ENCODE measurements at places on chromosomes 12 and 14.
A peak's percentile ranks its signal among the peaks of the same experiment; 100 is the strongest.

- no peak for DNase-seq
Measured at GRCh38 chr14:105943973-105944602, 417.7 kb downstream of the TMEM121 start.

DNA sequence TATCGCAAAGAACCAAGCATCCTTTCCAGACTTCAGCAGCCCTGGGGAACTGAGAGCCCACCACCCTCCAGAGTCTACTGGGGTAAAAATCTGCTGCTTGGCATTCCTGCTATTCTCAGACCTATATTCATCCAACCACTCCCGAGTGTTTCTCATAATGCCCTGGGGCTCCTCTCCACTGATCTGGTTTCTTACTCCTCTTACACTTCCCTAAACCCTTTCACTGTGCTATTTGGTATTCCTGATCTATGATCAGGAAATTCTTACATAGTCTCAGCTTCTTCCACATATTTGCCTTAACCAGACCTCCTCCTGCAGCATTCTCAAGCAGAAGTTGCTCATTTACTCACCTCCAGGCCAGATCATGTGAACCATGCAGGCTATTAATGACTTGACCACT is 82.4 kb downstream of the SYT10 start:
- DNase-seq, result no peak

DNA sequence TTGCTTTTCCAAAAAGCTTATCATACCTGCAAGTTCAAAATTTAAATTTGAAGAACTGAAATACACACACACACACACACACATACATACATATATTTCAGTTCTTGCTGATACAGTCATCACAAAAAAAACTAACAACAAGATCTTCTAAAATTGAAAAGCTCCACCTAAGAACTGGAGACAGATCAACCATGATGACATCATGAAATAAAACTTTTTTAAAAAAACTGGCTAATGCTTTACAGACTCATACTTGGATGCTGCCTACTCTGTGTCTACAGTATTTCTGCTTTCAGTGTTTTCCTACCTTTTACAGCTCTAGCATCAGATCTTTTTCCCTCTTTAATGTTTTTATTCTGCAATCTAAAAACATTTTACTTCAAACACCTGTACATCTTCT is 261.4 kb downstream of the DIO2 start:
- DNase-seq, result no peak

DNA sequence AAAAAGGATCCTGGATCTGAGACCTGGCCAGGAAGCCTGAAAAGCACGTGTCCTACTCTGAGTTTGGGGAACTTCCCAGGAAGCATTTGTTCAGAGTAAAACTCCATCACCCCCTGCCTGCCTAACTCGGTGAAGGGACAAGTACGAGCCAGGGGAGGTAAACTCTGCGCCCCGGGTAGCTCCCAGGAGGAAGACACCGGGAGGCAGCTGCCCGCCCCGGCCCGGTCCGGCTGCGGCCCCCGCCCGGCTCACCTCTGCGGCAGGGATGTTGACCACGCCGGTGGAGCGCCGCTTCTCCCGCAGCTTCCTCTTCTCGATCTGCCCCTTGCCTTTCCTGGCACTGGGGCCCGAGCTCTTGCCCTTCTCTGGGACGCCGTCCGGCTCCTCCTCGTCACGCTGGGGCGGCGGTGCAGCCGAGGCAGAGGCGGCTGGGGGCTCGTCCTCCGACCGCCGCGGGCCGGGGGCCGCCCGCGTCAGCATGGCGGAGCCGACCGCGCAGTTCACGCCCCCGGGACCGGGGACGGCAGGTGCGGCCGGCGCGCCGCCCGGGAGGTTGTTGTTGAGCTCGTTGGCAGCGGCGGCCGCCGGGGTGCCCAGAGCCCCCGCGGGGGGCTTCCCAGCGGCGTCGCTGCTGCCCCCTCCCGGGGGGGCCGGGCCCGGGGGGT is 1.2 kb downstream of the PAWR start:
- DNase-seq, result no peak

DNA sequence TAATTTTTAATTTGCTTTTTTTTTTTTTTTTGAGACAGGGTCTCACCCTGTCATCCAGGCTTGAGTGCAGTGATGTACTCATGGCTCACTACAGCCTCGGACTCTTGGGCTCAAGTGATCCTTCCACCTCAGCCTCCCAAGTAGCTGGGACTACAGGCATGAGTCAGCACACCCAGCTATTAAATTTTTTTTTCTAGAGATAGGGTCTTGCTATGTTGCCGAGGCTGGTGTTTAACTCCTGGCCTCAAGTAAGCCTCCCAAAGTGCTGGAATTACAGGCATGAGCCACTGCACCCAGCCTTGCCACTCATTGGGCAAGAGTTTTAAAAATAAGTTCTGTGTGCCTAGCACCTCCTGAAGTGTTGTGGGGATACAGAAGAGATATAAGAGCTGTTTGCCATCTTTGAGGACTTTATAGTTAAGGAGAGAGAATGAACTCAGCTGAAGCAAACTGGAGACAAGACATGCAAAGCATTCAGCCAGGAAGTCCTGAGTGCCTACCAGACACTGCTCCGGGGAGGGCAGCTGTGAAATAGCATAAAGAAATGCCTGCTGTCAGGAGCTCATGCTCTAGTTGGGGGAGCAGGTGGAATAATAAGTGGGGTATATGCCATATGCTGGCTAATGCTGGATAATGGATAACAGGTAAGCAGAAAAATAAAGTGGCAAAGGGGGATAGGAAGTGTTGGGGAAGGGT is 15.0 kb upstream of the EMP1 start:
- DNase-seq, result no peak

GRCh38 chr12:43332977-43333640 is 218.9 kb downstream of the ADAMTS20 start:
- no peak for DNase-seq

GRCh38 chr12:52539083-52539820 is 13.7 kb downstream of the KRT71 start:
- peak; percentile 66 for DNase-seq

DNA sequence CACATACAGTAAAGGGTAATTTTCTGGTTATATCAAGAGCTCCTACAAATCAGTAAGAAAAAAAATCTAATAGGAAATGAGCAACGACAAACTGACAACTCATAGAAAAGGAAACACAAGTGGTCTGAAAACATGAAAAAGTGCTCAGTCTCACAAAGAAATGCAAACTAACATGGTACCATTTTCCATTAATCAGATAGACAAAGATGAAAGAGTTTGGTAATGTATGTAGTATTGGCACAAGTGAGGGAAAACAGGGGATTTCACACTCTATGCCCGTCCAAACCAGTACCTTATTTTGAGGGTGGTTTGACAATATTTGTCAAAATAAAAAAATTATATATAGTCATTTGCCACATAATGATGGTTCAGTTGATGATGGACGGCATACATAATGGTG is 13.2 kb downstream of the PTPN11 start:
- DNase-seq, result no peak

GRCh38 chr14:104048758-104049507 is 36.6 kb upstream of the ASPG start:
- no peak for DNase-seq

- DNase-seq, result no peak
Measured at GRCh38 chr14:34605461-34605860, 24.5 kb downstream of the SNX6 start.

- DNase-seq, result no peak
Measured at GRCh38 chr14:90388437-90388836, 8.4 kb upstream of the CALM1 start.

DNA sequence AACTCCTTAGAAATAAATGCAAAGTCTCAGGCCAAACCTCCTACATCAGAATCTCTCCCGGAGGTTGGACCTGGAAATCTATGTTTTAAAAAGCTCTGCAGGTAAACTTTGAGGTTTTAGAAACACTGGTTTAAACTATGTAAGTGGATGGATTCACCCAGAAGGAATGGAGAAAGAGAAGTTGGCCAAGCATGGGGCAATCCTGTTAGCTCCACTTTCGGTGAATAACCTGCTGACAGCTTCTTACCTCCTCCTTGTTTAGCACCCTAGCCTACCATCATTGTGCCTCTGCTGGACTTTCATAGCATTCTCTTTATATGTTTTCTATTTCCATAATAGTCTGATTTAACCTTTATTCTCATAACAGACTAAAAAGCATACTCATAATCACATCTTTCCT is 3.0 kb upstream of the ARHGDIB start:
- DNase-seq, result no peak

DNA sequence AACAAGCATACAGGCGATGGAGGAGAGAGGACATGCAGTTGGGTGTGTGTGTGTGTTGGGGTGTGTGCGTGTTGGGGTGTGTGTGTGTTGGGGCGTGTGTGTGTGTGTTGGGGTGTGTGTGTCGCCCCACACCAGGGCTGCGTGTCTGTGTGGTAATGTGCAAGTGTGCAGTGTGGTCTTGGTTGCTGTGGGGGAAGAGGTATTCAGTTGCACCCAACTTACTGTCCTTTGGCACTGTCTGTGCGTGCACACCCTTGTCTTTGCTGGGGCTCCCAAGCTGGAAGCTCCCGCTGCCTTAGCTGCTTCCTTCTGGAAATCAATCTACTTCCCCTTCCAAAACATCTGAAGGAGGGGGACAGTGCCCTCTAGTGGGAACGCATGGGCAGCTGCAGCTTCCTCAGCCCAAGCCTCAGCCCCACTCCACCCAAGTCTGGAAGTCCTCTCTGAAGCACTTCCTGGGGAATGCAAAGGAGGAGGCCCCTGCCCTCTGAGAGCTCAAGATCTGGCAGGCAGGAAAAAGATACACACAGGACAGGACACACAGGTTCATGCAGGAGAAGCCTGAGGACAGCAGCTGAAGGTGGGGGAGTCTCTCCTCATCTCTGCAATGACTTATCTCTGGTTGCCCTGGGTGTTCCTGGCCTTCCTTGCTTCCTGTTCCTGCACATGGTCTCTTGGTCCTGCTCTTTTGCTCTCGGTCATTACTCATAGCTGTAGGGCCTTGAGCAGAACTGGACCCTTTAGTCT is 13.1 kb downstream of the ASIC1 start:
- peak; percentile 55 for DNase-seq

DNA sequence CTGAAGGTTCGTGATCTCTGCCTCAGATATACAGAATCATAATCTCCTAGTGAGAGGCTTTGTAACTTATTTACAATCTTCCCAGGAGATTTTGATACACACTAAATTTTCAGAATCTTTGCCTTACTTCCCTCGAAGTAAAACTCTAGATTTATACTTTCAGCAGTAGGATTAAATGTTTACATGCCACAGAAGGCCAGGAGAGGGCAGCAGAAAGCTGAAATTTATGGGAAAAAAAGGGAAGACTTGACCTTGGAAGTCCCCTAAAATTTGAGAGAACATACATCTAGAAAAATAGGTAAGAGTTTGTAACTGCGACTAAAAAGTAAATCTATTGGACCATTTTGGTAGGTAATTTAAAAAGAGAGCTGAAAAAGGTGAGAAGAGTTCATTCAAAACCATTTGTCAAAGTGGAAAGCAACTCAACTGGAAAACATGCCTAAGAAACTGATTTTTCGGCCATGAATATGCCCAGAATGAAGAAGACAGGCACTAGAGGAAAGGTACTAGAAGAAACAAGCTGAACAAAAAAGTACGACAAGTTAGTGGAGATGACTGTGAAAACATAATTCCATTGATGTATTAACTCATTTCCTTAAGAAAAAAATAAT is 242.0 kb upstream of the MDGA2 start:
- DNase-seq, result no peak

- no peak for DNase-seq
Measured at GRCh38 chr14:67410313-67410712, 1.7 kb downstream of the PLEK2 start.

- no peak for DNase-seq
Measured at GRCh38 chr12:69083689-69084088, 150.7 kb upstream of the CPM start.

GRCh38 chr14:68109132-68109900 is 289.7 kb downstream of the RAD51B start:
- no peak for DNase-seq

DNA sequence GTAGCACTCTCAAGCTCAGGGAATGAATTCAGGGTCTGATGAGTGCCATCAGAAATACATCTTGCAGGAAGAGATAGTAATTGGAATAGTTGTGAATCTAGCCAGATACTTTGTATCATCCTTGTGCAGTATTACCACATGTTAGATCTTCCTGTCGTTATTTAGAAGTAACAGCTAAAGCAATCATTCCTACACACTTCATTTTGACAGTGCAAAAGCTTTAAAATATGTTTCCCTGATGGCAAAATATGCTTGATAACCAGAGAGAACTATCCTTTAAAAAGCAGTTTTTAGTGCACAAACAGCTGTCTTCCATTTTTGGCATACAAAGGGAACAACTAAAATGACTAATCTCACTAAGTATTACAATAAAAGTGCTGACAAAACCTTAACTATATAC is 149.5 kb upstream of the SLC38A2 start:
- DNase-seq, result no peak

GRCh38 chr14:89442280-89442679 is 25.2 kb upstream of the FOXN3 start:
- no peak for DNase-seq

DNA sequence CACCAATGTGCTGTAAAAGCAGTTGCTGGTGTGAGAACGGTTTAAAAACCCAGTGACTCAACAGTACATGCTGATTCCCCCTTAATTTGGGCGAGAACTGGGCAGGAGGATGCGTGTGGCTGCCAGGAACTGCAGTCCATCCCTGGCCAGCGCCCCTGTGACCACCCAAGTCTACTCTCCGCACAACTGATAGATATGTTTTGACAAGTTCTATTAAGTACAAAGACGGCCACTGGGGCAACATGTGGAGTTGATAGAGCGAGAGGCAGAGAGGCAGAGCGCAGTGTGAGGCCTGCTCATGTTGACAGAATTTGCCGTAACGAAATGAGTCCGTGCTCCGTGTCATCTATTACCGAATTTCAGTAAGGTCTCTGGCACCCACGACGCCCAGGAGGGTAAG is 855.0 kb downstream of the BCL11B start:
- no peak for DNase-seq

Measured in NCI-H187 treated with DMSO at 0.1 percent for 48 hours (cell line).